ENCODE measurements at places on chromosomes 4 and X.

DNA sequence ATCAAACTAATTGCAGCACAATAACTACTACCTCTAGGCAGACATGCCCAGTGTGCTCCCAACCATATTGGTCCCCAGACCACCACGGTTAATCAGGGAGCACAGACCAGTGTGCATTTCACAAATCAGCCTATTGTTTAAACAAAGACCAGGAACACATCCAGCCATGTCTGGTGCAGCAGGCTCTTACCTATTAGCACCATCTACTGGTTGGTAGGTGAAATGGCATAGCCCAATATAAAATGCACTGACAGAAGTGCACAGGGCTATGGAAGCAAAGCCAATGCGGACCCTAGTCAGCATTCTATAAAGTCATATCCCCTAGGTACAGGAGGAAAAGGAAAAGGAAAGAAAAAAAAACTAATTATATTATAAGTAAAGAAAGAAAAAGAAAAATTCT lies 15.5 kb upstream of the CYLC1 start:
- peak; percentile 58 for DNase-seq

GRCh38 chrX:53235566-53235965 lies 10.6 kb upstream of the KDM5C start:
- DNase-seq, result no peak

- DNase-seq, result no peak
Measured at GRCh38 chrX:152932598-152933175, 34.8 kb downstream of the ZNF185 start.

- no peak for DNase-seq
Measured at GRCh38 chr4:6493658-6494304, 21.4 kb upstream of the PPP2R2C start.

DNA sequence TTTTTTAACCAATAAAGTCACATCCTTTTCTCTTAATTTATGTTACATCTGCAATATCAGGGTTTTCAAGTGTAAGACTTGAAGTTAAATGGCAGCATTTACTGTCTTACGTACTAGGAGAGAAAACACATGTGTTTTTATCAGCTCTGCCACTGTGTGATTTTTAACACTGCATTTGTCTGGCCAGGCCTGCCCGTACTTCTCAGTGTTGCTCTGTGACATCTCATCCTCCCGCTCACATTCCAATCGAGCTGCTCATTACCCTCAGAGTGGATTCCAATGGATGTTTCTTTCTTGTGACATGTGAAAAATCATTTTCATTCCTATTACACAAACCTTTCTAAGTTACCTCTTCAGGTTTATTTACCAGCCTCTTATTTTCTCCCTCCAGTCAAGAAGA lies 420.3 kb downstream of the FAT4 start:
- peak; percentile 85 for DNase-seq

DNA sequence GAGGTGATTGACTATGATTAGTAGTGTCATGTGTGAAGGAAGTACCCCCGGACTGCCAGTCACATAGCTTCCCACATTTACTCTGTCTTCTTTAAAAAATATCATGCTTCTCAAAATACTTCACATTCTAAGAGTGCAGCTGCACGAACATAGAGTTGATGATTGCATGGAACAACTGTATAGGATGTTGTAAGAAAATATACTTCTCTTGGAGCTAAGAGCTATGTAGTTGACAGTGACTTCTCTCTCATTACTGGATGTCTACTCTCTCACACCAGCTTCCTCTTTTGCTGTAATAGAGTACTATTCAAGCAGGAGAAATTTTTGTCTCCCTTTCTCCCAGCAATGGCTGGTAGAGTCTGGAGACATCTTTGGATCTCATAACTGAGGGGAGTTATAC lies 99.4 kb upstream of the PUDP start:
- no peak for DNase-seq

GRCh38 chrX:9581771-9582385 lies 117.0 kb downstream of the TBL1X start:
- DNase-seq, result no peak

GRCh38 chr4:24671849-24672248 lies 87.5 kb upstream of the DHX15 start:
- no peak for DNase-seq

GRCh38 chrX:15151267-15152186 lies 118.4 kb downstream of the ASB9 start:
- peak; percentile 25 for DNase-seq

DNA sequence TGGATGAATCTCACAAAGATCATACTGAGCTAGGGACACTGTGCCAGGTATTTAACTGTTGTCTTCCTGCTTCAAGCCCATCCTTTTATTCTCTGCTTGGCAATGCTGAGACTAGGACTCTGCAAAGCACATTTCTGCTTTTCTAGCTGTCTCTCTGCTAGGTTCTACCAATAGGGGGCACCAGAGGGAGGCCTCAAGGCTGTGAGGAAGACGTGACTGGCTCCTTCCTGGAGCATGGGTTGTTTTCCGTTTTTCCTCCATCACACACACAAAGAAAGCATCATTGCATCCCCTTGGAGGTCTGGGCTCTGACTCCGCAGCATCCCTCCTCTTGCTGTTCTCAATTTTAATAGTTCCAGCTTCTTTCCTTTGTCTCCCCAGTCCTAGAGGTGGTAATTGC lies 10.9 kb upstream of the DCTD start:
- DNase-seq, result peak; percentile 21

DNA sequence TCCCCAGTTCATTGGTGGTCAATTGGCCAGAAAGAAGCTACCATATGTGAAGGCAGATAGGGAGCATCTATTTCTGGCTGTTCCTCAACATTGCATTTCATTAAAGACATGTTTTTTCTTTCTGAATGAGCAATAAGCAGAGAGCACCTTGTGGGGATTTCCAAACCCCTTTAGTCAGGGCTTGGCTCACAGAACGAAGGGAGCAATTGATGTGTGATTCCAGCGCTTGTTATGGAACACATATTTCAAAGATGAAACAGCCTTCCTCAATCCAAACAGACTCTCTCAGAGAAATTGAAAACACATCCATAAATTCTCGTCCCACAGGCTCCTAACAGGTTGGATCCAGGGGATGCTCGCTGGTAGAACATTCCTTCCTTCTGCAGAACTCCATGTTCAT lies 84.1 kb downstream of the CLCN4 start:
- peak; percentile 54 for DNase-seq

DNA sequence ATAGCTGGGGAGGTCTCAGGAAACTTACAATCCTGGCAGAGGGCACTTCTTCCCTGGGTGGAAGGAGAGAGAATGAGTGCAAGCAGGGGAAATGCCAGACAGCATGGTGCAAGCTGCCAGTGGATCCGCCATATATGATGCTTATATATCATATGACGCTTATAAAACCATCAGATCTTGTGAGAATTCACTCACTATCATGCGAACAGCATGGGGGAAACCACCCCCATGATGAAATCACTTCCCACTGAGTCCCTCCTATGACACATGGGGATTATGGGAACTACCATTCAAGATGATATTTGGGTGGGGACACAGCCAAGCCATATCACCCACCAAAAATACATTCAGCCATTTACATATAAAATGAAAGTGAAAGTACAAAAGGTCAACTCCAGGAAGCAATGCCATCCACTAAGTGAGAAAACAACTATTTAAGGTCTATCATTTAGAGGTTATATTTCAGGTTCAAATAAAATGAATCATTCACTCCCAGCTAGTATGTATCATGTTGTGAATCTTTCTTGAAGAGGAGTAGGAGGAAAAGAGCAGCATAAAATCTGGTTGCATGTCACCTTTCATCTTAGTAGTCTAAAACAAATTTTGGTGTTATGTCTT lies 20.3 kb upstream of the DYNLT3 start:
- no peak for DNase-seq

DNA sequence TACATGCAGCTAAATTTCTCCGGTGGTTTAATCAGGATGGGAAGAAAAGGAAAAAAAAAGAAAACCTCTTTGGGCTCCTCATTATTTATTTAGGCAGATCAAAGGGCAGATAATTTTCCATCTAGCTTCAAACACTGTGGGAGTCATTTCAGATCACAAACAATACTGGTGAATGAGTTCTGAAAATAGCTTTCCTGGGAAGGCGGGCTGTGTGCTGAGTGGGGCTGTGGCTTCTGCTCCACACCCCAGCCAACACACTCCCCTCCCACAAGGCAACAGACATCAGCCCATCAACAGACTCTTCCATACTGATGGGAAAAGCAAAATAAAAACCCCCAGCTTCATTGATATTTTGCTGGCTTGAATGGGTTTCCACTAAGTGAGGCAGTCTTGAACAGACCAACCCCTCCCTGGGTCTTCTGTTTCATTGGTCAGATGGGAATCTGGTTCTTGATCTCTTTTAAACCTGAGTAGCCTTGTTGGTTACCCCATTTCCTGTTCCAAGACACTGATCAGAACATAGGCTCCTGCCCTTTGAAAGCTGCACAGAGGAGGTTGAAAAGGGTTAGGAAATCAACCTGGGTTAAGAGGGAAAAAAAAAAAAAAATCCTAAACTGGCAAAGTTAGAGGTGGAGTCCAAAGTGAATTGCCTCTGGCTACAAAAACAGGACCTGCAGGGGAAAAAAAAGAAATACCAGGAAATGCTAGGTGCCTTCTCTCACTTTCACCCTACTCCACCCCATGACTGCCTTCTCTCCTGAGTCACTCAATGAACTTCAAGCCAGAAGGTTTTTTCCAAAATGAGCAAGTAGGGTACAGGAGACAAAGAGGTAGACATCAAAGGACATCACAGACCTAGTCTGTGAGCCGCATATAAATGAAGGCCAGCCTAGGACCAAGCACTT lies 20.0 kb downstream of the AMOT start:
- DNase-seq, result no peak

All from MCF 10A (cell line).